Panc1 (cell line): ENCODE measurements at places on chromosomes 1 and 21.

DNA sequence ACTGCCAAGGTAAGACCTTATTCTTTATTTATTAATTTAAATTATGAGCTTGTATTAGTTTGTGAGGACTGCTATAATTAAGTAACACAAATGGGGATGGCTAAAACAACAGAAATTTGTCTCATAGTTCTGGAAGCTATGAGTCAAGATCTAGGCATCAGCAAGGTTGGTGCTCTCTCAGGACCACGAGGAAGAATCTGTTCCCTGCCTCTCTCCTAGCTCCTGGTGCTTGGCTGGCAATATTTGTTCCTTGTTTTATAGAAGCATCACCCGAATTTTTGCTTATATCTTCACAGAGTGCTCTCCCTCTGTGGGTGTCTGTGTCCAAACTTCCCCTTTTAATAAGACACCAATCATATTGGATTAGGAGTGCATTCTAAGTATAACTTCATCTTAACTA is 41.4 kb upstream of the CCDC190 start:
- DNase-seq, result no peak

DNA sequence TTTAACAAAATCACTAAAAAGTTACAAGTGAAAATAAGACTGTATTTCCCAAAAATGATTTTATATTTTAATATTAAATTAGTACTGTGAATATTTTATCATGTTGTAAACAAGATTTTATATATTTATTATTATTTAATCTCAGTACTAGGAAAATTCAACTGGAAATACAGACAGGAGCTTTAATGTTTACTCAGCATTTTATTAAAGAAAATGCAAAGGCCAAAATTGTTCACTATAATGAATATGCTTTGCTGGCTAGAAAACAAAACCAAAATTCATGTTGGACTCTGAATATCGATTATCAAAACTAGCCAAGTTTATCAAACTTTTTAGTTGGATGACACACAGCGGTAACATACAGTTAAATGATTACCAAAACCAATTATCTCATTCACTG is 782.3 kb downstream of the AMY1C start:
- no peak for DNase-seq

GRCh38 chr1:96009831-96010434 is 711.7 kb upstream of the PTBP2 start:
- no peak for DNase-seq

GRCh38 chr1:184033711-184034167 is 3.8 kb downstream of the COLGALT2 start:
- no peak for DNase-seq

GRCh38 chr1:223199094-223199647 is 56.1 kb upstream of the TLR5 start:
- no peak for DNase-seq

GRCh38 chr21:22476726-22477646 is 1478.8 kb downstream of the NCAM2 start:
- no peak for DNase-seq

- DNase-seq, result no peak
These were observed 97.2 kb downstream of the PHTF1 start for GRCh38 chr1:113662101-113662500.

GRCh38 chr1:186220067-186220466 is 155.0 kb downstream of the TPR start:
- DNase-seq, result no peak

DNA sequence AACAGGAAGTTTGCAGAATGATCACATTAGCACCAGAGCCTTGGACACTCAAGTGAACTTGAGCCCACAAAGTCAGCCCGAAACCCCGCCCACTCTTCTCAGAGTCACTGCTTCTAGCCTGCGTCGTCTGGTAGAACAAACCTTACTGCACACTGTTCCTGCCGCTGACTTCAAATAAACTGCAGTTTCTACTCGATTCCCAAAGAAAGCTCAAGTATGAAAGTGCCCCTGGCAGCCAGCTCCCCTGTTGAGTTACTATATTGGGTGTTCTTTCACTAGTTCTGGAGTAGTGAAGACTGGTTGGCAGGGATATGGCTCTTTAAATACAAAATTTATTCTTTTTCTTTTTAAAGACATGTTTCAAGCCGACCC is 164.7 kb downstream of the GALNT2 start:
- DNase-seq, result no peak

DNA sequence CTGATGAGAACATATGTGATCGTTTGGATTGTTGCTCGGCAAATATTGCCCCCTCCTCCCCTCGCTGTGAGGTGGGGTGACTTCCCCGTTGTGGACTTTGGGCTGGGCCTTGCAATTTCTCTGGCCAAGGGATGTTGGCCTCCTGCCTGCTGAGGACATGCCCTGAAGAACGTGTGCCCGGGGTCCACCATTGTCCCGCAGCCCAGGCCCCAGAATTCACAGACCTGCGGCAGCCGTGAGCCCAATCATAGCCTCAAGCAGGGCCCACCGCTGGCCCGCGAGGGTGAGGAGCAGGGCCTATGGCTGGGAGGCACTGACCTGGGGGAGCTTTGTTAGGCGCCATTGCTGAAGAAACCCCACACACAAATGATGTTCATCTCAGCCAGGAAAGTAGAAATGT is 58.3 kb upstream of the ACTRT2 start:
- DNase-seq, result no peak

DNA sequence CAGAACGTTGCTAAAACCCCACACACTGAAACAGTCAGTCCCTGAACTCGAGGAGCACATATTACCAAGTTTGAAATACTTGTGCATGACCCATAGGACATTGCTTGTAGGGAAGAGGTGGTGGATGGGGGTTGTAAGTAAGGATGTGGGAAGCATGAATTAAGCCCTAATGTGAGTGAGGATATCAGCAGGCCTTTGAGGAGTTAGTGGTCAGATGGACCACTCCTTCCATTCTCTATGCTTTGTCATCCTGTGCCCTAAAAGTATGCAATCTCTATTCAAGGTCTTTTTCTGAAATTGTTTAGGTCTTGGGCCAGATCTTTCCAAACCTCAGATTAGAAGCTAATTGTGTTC is 70.9 kb upstream of the SAMSN1 start:
- DNase-seq, result no peak

DNA sequence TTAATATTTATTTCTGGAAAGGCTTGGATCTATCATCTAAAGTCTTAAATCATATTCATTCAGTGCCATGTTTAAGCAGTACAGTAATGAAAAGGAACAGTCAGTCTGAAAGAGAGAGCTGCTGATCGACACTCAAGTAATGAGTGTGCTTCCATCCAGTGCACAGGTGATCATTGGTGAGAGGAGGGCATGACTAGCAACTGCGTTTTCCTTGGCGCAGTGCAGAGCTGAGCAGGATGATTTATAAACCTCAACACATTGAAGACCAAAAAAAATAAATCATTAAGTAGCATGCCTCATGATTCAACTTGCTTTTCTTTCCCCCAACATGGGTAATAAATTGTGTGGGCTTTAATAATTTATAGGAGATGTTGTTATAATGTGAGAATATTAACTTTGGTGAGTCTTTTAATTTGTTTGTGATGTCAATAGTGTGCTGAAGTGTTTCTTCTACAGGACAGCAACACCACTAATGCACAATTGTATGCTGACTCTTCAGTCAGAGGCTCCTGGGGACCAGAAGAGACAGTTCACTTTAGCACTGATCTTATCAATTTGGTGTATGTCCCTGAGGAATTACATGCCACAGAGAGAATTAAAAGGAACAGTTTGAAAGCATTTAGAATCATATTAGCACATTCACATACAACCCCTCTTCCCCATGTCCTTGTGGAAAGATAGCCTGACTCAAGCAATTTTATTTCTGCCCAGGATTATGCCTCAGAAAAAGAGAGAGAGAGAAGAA is 199.7 kb upstream of the ADGRL2 start:
- DNase-seq, result no peak

DNA sequence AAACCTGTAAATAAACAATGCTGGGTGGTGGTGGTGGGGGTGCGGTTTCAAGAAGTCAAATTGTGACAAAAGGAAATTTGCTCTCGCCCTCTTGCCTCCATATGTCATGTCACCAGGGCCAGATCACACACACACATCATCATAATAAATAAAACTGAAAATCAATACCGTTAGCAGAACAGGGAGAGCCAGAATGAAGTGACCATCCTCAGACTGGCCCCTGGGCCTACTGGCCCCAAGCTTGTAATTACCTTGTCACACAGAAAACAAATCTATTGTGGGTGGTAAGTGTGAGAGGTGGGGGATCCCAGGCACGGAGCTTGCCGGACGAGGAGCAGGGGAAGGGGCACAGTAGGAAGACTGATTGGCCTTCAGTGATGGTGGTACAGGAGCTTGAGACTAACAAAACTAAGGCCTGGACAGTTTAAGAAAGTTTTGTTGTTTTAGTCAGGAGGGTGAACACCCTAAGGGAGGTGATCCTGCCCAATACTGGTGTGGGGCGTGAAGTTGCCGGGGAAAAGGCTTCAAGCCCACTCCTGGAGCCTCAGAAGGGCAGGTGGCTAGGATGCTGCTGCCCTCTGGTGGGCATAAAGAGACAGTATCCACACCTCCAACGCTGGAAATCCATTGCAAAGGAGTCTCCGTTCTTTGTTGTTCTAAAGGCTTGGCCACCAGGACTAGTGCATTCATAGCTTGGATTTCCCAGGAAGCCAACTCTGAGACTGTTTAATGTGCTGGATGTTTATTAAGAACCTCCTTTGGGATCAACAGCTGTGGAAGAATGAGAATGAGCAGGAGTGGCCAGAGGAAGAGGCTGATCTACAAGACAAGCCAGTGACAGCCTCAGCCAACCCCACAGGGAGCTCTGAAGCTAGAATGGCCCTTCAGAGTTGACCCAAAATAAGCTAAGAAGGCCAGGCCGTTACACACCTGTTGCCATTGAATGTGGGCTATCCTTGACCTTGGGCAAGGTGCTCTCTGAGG is 8.1 kb upstream of the C1orf216 start:
- no peak for DNase-seq

DNA sequence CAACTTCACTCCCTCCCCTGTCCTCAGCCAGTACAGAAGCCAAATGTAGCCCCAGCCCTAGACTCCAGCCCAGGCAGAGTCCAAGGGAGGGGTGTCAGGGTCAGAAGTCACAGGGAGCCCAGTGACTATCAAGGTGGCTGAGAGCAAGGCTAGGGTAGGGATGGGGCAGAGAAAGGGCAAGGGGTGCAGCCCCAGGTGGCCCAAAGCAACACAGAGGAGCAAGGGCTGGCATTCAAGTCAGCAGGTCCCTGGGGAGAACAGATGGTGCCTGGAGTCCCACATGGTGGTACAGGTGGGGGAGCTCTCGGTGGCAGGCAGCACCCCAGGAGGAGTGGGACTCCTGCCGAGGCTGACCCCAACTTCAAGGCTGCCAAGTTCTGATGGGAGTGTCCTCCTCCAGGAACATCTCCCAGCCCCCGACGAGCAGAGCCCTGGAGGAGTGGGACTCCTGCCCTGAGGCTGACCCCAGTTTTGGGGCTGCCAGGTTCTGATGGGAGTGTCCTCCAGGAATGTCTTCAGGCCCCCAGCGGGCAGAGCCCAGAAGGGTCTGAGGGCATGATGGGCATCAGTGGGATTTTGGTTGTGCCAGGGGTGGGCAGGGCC is 3.7 kb upstream of the DVL1 start:
- no peak for DNase-seq

- DNase-seq, result no peak
These were observed 6.2 kb downstream of the ADGRB2 start for GRCh38 chr1:31757989-31758388.

DNA sequence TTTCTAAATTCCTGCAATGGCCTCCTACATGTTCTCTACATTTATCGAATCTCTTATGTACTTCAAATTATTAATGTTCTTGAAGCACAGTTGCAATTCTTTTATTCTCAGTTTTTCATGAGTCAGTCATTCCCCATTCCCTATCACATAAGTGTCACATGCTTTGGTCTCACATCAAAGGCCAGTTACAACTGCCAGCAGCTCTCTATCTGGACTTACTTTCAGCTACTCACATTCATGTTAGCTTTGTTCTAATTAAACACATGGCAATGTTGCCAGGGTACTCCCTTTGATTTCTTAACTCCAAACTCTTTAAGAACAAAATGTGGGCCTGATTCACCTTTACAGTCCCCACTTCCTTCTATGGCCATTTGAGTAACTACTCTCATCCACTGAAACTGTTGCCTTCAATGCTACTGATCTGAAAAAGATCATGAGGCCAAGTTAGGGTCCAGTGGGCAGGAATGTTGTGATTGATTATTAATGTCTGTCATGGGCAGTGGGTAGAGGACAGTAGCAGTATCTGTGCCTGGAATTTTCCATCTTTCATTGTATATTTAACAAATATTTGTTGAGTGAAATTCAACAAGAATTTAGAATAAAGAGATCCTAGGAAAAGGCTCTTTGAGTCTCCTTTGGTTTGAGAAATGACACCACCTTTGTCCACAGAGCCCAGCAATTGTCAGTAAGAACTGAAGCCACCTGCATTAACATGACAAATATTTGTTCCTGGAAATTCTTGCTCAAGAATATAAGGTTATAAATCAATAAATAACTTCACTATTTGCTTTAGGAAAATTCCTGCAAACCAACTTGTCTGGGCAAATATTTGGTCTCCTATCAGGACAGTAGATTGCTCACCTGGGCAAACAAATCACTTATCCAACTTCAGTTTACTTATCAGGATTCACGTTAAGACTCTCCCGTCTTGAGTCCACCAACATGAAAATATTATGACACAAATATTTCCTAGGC is 153.6 kb upstream of the SAMSN1 start:
- no peak for DNase-seq

GRCh38 chr1:41578712-41579335 is 94.3 kb upstream of the EDN2 start:
- DNase-seq, result no peak

DNA sequence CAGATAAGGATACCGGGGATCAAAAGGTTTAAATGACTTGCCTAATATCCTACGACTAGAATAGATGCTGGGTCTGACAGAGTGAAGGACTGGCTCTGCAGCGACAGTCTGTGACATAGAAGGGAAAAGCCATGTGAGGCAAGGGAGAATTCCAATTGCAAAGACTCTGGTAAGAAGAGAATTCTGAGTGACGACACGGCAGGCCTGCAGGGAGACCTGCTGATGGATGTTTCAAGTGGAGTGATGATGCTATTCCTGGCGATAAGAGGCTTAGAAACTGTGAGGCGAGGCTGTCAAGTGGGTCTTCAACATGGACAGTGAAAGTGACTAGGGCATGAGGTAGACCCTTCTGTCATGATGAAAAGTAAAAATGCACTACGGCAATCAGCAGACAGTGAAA is 176.6 kb upstream of the PBX1 start:
- no peak for DNase-seq

DNA sequence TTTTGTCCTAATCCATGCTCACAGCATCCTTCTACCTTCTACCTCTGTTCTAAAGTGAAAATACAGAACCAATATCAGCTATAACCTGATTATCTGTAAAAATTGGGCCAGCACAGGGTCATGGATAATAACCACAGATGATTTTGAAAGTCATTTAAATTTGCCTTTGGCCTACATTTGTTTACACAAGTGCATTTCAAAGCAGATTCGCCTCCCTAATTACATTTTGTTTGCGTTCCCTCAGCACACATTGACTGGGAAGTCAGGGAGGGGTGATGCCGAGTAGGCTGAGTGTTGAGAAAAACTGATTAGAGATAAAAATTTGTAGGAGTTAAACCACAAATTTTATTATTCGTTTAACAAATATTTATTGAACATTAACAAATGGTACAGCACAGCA is 19.2 kb upstream of the RGS8 start:
- DNase-seq, result no peak

GRCh38 chr1:8402109-8402710 is 84.3 kb downstream of the SLC45A1 start:
- no peak for DNase-seq
